ENCODE measurements at places on chromosomes 5 and 9.

DNA sequence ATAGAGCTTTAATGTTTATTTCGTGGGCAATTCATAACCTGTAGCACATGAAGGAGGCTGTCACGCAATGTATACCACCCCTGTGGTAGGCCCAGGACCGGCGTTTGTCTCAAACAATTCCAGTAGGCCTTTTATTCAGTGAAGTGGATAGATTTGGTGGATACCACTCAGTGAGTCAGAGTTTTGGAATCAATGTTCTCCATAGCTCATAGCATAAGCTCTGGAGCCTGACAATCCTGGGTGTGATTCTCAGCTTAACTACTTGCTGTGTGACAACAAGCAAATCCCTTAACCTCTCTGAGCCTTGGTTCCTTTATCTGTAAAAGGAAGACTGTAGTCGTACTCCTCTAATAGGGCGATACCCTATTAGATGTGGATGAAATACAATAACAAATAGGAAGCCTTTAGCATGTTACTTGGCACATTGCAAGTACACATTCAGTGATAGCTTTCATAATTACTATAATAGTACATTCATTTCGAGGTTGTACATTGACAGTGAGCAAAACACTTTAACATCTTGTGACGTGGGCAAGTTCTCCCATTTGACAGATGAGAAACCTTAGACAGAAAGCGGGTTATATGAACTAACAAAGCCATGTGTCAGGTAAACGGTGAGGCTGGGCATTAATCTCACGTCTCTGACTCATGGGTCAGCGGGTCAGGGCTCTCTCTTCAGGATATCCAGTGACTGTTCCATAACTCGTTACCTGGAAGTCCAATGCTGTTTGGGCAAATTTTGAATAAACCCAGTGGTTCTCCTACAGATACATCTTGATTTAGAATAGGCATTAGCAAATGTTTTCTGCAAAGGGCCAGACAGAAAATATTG, 130.8 kb downstream of the C9orf152 start:
- DNase-seq, result no peak

DNA sequence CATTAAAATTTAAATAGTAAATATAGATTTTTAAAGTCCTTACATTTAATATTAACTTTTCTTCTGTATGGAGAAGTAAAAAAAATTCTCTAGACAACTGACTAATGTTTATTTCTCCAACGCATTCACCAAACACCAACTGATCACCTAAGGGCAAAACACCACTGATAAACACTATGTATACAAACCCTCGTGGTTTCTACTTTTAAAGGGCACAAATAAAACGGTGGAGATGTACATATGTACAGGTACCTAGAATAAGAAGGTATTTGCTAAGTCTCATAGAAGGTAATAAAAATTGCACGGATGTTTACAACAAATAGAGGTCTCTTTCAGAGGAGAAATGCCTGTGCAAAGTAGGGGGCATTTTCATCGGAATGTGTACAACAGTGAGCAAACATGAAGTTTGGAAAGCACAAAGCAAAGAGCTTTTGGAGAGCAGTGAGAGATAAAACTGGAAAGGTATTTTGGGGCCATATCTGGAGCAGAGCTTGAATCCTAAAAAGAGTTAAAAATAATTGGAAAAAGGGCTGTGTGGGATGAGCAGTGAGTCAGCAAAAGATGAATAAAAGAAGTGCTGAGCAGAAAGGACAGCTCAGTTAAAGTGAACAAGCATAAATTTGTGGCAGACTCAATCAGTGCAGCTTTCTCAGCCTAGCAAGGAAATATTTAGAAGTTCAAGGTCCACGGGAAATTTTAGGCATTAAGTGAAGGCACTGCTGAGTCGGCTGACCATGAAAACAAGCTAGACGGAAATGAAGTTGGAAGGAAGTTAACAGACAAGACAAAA, 160.0 kb downstream of the TMEM161B start:
- no peak for DNase-seq

- no peak for DNase-seq
These were observed 142.0 kb downstream of the PARP8 start for GRCh38 chr5:50808406-50808805.

DNA sequence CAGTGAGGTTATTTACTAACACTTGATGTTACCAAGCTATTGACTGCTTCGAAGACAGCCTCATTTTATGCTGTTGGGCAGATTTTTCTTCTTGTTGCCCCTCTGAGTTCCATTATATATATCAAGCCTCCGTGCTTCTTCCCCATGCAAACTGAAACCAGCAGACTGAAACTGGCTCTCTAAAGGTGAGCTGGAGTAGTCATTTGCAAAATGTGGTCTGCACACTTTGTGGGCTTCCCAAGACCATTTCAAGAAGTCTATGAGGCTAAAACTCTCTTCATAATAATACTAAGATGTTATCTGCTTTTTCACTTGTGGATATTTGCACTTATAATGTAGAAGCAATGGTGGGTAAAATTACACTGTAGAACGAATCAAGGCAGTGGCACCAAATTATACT, 13.9 kb downstream of the SLC36A1 start:
- no peak for DNase-seq

DNA sequence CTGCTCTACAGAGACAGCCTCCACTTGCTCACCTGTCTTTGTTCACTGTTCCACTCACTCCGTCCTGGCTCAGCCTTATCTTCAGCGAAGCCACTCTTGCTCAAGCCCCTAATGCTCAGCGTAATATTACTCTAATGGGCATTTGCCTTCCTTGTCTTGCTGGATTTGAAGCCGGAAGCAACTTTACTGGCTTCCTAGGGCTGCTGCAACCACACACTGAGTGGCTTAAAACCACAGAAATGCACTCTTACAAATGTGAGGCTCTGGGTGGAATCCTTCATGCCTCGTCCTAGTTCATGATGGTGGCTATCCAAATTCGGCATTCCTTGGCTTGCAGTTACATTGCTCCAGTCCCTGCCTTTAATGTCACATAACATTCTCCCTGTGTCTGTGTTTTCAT, 85.5 kb upstream of the MARCHF11 start:
- no peak for DNase-seq

DNA sequence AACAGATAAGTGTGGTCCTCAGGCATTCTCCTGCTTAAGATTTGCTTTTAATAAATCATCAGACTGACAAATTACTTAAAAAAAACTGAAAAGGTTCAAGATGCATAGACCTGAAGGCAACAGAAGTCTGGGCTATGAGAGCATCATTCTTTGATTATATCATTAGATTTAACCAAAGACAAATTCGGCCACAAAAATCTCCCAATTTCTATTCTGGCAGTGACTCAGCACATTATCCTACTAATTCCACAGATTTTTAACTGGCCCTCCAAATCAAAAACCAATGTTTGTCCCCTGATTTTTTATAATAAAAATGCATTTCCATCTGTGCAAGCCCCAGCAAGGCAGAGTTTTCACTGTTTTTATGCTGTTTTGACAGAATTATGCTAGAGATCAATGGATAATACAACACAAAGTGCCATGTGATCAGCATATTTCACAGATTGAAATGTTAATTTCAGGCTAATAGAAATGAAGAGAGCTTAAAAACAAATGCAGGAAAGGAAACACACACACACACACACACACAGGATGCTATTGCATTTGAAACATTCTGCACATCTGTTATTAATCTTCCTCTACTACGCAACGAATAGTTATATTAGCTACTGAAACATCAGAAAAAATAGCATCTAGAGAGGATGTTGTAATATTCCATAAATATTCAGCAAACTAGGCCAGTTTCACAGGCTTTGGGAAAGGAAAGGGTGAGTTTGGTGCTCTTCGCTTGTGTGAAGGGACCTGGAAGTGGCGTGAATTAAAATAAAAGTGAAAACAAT, 177.6 kb upstream of the ST8SIA4 start:
- no peak for DNase-seq

- no peak for DNase-seq
These were observed at the start of gene TENT4A for GRCh38 chr5:6713274-6714225. TSS of gene TENT4A (plus strand) at chr5:6713432. CDS start at chr5:6713984, 552 bp downstream.

DNA sequence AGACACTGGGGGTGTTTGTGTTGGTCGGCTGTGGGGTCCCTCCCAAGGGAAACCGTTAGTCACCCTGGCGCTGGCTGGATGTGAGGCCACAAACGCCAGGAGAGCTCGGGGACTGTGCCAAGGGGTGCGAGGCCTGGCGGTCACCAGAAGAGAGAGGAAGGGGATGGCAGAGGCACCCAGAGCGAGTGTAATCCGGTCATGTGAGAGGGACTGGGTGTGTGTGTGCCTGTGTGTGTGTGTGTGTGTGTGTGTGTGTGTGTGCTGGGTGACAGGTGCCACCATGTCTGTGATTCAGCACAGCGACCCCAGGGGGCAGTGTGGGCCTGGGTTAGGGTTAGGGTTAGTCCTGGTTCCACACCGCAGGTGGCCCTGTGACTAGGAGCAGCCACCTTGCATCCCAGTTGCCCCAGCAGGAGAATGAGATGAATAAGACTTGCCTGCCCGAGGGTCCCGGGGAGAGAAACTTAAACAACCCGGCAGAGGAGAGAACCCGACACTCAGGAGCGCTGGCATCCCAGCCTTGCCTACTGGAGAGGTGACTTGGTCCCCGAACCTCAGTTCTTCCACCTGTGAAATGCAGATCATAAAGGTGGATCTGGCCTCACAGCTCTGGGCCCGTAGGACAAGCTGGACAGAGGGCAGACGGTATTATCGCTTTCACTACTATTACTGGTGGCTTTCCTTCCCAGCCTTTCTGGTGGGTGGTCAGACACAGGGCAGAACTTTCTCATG, 1.4 kb upstream of the ADAMTSL2 start:
- DNase-seq, result peak; percentile 57

Data from activated gamma-delta T cell treated with Interleukin-2 at 50 U/mL for 16 hours (primary cell).